NCI-H1694 treated with DMSO at 0.1 percent for 48 hours (cell line): ENCODE measurements at places on chromosomes 4 and X.

GRCh38 chr4:86493460-86493859, 100.7 kb upstream of the PTPN13 start:
- no peak for DNase-seq

- DNase-seq, result no peak
Measured at GRCh38 chr4:184940500-184940899, 77.8 kb upstream of the HELT start.

GRCh38 chr4:109752525-109752924, 22.7 kb upstream of the PLA2G12A start:
- no peak for DNase-seq

DNA sequence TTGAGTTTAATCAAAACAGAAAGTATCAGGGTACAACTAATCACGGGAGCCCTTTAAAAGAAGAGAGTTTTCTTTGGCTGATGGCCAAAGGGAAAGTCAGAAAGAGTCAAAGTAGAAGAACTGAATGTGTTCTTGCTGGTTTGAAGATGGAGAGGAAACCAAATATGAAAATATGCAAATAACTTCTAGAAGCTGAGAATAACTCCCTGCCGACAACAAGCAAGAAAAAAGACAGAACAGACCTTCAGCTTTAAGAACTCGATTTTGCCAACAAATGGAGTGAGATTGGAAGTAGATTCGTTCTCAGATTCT, 903.8 kb downstream of the STIM2 start:
- DNase-seq, result no peak

GRCh38 chr4:118018381-118019145, 15.7 kb upstream of the NDST3 start:
- DNase-seq, result no peak

- no peak for DNase-seq
Measured at GRCh38 chr4:148574502-148574901, 132.3 kb upstream of the NR3C2 start.

- no peak for DNase-seq
Measured at GRCh38 chr4:10168151-10168550, 51.6 kb upstream of the WDR1 start.

GRCh38 chr4:7183161-7183560, 9.2 kb upstream of the SORCS2 start:
- DNase-seq, result no peak

DNA sequence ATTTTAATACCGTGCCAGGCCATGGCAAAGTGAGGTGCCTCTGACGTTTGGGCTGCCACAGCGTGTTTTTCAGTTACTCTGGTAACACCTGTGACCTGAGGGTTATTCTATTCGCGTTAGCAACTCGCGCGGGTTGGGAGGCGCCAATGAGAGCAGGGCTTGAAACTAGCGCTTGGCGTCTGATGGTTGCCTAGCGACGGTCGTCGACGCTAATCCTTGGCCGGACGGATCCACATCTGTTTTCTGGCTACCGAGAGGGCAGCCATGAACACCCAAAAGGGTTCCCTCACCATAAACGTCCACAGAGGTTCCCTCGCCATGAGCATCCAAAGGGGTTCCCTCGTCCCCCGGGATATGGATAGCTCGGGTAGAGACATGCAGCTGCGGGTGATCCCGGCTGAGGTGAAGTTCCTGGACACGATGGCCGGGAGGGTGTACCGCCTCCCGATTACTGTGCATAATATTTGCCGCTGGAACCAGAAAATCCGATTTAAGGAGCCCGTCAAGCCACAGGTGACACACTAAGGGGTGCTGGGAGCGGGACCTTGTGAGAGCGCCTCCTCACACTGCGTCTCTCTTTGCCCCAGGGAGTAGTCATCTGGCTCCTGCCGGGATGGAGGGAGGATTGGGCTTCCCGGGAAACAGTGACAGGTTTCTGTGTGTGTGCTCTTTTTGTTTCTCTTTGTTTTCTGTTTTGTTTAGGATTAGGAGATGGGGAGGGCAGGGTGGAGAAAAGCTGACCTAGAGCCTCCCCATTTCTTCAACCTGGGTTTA, at the start of gene CFAP47:
Gene CFAP47, plus strand, starts transcription at position 199 of the 774 bp plus-strand sequence. Its CDS starts 66 bp downstream, at position 265.
- no peak for DNase-seq
